ENCODE measurements at places on chromosomes 3 and 15.
A peak's percentile ranks its signal among the peaks of the same experiment; 100 is the strongest.

DNA sequence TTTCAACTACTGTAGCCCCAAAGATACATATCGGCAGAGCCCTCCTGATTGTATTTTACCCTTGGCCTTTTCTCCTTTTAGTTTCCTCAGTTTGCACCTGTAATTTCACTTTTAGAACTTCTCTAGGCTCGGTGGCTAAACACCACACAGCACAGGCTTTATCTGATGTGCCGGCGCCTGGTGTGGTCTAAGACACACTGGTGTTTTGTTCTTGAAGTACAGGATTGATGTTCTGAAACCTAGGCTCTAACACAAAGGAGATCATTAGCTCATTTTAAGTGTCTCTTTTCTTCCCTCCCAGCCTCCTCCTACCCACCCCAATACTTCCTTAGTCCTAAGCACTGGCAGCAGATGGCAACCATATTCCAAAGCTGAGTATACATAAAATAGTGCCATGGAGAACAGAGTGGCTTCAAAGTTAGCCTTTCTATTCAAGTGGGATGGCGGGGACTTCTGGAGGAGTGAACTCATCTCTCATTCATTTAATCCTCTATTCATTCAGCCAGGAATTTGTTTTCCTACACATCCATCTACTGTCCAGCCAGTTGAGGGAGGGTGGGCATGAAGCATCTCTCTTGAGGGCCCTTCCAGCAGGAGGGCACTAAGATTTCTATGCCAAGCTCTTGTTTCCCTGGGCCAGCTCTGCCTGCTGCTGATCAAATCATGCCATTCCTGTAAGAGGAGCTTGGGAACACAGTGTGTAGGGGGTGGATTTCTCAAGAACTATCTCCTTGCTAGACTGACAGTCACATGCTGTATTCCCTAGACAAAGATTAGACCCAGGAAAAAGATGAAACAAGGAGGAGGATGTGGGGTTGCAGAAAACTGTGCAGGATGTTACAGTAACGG is 71.2 kb downstream of the TIGIT start:
- no peak for DNase-seq

DNA sequence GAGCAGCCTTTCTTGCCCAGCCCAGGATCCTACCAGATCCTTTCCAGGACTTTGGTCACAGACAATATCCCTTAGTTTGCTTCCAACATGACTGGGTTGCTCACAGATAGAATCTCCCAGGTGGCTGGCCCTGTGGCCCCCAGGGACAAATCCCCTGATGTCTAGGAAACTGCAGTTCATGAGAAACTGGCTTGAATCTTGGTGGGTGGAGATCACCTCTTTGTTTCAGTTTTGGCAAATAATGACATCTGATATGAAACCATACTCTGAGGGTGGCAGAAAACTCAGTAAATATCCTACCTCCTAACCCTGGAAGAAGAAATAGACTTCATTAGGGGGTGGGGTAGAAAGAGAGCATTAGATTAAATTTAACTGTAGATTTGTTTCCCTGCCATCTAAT is 44.1 kb upstream of the PFN2 start:
- DNase-seq: no peak

- peak; percentile 8 for DNase-seq
Observed at GRCh38 chr15:35078221-35078915, 6.7 kb downstream of the NANOGP8 start.

GRCh38 chr3:4759689-4760312 is 219.4 kb upstream of the BHLHE40 start:
- no peak for DNase-seq

DNA sequence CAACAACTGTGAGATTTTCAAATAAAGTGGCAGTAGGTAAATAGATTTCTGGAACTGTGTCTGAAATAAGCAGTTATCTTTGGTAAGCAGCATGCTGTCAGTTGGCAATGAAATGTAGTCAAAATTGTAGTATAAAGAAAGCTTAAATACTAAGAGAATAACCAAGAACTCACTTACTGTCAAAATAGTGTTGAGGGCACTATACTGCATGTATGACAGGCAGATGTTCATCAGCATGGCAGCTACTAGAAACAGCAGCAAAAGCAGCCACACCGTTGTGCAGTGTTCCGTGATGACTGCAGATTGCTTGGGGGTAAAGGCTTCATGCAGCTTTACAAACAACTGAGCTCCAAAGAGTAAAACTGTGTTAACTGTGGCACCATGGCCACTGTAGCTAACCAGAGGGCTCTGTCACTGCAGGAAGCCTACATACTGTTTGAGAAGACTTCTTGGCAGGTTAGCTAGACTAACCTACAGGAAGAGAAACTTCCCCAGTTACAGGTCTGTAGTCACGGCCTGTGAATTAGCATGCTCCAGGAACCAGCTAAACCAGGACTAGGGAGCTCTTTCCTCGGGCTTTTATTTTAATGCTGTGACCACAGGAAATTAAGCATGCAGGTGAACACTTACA is 459.7 kb downstream of the TBL1XR1 start:
- DNase-seq: no peak

DNA sequence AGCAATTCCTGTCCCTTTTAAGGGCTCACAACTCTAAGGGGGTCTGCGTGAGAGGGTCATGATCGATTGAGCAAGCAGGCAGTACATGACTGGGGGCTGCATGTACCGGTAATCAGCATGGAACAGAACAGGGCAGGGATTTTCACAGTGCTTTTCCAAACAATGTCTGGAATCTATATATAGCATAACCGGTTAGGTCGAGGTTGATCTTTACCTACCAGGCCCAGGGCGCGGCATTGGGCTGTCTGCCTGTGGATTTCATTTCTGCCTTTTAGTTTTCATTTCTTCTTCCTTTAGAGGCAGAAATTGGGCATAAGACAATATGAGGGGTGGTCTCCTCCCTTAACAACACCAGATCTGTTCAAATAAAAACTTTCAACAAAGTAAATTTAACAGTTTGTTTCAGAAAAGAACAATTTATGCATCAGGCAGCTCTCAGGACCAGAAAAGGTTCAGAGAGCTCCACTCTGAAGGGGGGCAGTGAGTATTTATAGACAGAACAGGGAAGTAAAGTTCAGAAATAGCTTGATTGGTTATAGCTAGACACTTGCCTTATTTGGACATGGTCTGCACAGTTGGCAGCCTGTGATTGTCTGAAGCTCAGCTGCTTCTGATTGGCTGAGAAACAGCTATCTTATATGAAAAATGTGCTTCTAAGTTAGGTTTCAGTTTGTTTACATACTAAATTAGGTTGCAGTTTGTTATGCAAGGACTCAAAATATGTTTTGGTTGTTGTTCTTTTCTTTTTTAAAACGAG is 17.2 kb upstream of the B4GALT4 start:
- DNase-seq: no peak

DNA sequence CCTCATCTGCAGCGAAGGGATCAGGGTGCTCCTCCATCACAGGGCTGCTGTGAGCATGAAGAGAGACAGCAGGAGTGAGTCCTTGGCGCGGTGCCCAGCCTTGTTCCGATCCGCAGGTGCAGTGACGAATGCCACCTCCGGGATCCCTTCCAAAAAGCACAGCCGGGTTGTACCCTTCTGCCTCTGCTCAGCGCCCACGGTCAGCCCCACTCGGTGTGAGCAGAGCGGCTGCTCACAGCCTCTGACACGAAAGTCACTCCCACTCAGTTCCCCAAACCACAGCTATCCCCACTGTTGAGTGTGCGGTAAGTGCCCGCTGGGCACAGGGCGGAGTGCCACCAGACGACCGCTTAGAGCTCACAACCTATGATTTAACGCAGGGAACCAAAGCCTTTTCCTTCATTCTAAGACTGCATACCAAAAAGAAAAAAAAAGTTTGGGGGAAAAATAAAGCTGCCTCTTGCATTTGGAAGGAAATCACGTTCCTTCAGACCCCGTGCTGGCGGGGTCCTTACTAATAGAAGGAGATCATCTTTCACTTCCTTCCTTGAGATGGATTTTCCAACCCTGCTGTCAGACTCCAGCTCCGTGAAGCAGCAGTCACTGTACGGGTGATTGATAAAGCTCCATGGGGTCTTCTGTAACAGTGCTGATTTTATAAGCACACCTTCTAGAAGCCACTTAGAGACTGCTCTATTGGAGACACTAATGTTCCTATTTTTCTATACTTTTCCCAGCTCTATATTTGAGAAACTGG is 34.7 kb upstream of the TUBGCP5 start:
- DNase-seq: no peak

GRCh38 chr3:23685541-23686258 is 120.1 kb upstream of the UBE2E1 start:
- DNase-seq: peak; percentile 100

- no peak for DNase-seq
Observed at GRCh38 chr3:13975686-13976085, 95.8 kb upstream of the WNT7A start.

Data from kidney glomerular epithelial cell (primary cell).